ENCODE measurements at places on chromosomes 1 and 21.
A peak's percentile ranks its signal among the peaks of the same experiment; 100 is the strongest.

DNA sequence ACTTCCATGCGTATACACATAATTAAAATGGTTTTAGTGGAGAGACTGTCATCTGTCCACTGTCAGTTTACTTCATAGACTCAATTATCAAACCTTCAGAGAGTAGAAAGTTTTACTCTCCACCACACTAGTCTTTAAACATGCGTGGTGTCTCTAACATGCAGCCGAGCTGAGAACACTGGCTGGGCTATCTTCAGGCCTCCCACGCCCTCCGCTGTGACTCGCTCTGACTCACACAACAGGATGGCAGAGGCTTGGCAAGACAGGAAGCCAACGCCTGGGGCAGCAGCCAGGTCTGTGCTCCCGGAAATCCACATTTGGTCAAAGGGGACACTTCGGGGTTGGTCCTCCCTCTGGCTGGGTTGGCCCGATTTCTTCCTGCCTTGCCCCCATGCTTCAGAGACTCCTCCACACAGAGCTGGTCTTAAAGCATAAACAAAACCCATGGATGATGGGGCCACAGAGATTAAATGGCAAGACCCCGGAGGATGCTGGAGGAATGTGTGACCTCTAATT is 22.7 kb upstream of the IFNGR2 start:
- DNase-seq = no peak

- peak; percentile 12 for DNase-seq
Measured at GRCh38 chr1:91402023-91402422, 2.6 kb downstream of the HFM1 start.

DNA sequence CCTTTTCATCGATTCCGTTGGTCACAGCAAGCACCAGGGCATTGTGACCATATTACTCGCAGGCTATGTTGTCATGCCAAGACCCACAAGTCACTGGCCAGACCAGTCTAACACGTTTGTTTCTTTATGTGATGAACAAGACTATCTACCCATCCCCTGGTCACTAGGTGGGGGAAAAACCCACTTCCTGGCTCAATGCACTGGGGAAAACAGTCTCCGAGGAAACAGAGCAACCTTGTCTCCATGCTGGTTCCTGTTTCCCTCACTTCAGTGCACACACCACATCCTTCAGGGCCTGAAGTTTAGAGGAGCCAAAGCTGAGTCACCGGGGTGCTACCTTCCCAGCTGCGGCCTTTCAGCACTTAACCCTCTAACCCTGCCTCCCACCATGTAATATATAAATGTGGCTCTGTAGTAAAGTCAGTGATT is 20.9 kb downstream of the ERICH3 start:
- no peak for DNase-seq

- DNase-seq = peak; percentile 89
Measured at GRCh38 chr1:11198851-11199594, 9.9 kb downstream of the ANGPTL7 start.

- DNase-seq = no peak
Measured at GRCh38 chr1:235898126-235898525, 31.4 kb upstream of the LYST start.

DNA sequence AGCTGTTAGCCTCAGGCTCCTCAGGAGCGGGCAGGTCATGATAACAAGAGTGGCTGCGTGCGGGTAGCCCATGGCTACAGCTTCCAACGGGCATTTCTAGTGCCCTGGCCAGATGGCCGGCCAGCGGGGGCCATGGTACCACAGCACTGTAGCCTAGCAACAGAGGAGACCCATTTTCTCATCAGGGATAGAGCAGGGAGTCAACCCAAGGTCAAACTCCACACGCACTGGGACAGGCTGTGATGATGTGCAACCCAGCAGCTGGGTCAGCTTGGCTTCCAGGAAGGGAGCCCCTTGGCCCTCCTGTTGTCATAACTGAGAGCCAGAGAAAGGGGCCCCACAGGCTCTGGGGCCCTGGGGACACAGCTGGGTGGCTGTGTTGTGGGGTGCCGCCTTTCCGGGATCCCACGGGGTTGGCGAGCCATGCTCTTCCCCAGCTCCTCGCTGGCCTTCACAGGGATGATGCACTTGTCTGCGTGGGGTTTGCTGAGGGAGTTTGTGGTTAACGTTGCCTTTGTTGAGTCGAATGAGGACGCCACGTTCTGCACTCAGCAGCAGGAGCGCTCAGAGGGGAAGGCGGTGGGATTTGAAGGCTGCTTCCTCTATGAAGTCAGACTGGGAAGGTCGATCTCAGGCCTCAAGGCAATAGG is 46.3 kb downstream of the COL18A1 start:
- DNase-seq = peak; percentile 13

GRCh38 chr1:67722292-67722944 is 37.4 kb downstream of the GADD45A start:
- no peak for DNase-seq

- no peak for DNase-seq
Measured at GRCh38 chr1:26359981-26360806, 6.3 kb upstream of the CRYBG2 start.

GRCh38 chr1:33501309-33501708 is 28.9 kb downstream of the ZSCAN20 start:
- DNase-seq = no peak
